Right renal cortex interstitium (tissue), 3 donors: ENCODE measurements at places on chromosomes 7 and 10. TPM values are rescaled to one million over a fixed set of nuclear protein-coding genes. Genes with fewer than 3 reads are reported as not detected.

DNA sequence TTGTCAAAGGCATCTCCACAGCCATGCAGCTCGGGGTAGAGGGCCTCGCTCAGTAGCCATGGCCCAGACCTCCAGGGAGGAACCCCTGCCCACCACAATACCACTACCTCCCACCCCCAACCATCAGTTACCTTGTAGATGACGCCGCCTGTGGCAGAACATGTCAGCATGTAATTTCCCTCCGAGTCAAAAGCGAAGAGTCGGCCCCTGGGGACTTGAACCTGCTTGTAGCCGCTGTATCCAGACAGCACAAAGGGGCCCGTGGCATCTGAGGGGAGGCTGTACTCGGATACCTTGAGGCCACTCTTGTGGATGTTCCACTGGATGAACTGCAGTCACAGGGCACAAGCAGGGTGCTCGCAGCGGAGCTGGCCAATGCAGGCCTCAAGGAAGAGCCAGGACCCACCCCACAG, 16.3 kb upstream of the CYREN start:
- DNase-seq, result no peak

GRCh38 chr10:71152043-71152442, 60.3 kb upstream of the UNC5B start:
- DNase-seq, result no peak

DNA sequence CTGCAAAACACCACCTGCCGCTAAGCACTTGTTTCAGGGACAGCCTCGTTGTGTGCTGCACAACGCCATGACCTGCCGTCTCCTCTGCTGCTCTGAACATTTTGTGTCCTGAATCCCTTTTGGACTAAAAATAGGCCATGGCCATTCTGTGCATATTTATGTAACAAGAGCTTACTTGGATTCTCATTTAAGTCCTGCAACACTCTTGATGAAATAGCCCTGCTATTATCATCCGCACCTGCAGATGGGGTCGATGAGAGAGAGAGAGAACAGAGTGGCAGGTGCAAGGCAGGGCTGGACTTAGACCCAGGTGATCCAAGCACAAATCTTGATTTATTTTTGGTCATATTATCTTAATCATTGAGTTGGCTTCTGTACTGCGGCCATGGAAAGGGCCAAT, 121.2 kb upstream of the PRKCQ start:
- no peak for DNase-seq

Gene FAS
- polyA plus RNA-seq, result 12.4 TPM

DNA sequence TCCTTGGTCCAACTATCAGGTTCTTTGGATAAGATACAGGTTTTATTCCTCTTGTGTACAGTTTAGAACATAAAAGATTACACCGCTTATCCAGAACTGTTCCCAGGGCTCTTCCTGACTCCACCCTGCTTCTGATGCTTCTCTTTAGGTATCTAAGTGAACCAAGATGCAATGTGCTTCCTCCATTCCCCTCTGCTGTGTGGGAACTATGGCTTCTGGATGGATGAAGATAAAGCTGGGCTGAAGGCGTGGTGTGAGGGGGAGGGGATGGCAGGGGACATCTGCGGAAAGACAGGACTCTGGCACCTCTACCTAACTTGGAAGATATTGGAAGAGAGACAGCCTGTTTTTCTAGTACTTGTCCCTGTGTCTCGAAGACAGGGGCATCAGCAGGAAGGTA, 209.9 kb upstream of the TBX20 start:
- DNase-seq, result no peak

Gene PRSS37
- not detected for polyA plus RNA-seq
